ENCODE measurements at places on chromosomes 3 and 15.
A peak's percentile ranks its signal among the peaks of the same experiment; 100 is the strongest.

DNA sequence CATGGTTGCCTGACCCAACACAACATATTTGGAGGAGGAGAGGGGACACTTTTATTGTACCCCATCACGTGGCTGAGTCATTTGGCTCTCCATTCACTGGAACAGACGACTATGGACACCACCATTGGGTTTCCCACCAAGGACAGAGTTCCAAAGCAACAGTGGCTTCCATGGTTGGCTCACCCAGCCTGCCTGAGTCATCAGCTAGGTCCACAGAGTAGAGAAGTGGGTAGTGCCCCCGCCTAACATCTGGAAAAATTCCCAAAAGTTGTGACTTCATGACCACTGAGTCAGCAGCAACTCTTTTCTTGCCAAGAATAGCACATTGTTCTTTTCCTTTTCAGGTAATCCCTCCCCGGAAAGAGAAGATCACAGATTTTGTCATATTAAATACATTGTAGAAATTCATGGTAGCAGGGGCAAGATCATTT, 3.0 kb upstream of the PPP1R2 start:
- DNase-seq, result no peak

DNA sequence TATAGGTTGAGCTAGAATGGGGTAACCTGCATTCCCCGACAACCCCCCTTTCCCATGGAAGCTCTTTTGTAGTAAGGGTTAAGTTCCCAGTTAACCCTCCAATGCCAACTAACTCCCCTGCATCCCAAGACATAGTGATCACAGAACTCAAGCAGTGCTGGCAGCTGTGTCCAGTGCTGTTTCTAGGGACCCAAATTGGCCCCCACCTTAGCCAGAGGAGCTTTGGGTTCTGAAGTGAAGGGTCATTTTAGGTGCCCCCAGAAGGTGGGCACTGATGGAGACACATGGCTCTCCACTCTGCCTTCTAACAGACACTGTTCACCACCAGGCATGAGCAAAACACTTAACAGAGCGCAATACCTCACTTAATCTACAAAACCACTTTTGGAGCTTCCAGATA, 7.1 kb downstream of the FBXL22 start:
- no peak for DNase-seq

GRCh38 chr15:57134071-57134605, 215.7 kb downstream of the TCF12 start:
- DNase-seq, result no peak

- DNase-seq, result peak; percentile 84
These were observed 294.2 kb upstream of the TBL1XR1 start for GRCh38 chr3:177491296-177492032.

- DNase-seq, result no peak
These were observed 20.3 kb downstream of the CAND2 start for GRCh38 chr3:12816521-12817342.

DNA sequence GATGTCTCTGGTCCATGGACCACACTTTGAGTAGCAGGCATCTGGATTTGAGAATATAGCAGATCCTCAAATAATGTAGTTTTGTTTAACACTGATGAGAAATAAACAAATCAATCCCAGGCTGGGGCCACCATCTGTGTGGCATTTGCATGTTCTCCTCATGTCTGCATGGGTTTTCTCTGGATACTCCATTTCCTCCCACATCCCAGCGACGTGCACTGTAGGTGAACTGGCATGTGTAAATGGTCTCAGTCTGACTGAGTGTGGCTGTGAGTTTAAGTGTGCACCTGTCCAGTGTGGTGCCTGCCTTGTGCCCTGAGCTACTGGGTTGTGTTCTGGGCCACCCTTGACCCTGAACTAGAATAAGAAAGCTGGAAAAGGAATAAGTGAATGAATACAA, 66.3 kb upstream of the NANOGP8 start:
- DNase-seq, result no peak

All from left hindlimb (tissue), 1 donor.